Activated naive CD4-positive, alpha-beta T cell (primary cell): ENCODE measurements at places on chromosomes 3 and 15.

DNA sequence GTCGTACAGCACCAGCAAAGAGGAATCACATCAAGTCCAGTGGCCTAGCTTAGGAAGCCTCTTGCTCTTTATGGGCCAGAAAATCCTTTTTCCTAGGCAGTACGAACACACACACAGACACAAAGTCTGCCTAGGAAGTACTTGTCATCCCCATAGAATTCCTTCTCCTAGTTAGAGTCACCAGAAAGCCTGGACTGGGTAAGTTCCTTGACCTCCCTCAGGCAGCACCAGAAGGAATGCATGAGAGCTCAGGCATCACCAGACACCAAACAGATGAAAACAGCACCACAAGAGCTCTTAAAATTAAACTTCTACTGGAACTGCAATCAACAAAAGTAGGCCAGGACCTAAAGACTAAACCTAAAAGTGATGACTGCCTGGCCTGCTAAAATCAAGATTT is 192.9 kb upstream of the CCDC54 start:
- DNase-seq: no peak

GRCh38 chr15:98164986-98165385 is 204.5 kb downstream of the ARRDC4 start:
- DNase-seq: no peak

DNA sequence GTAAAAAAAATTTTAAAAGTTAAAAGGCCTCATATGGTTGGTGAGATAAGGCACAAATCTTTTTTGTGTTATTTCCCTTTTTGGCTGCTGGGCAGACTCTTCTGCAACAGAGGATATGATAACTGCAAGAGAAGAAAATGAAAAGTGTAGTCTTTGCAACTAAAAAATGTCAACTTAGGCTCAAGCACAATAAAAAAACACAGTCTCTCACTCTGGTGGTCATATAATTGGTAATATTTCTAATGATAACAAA is 15.4 kb downstream of the COMMD2 start:
- no peak for DNase-seq

DNA sequence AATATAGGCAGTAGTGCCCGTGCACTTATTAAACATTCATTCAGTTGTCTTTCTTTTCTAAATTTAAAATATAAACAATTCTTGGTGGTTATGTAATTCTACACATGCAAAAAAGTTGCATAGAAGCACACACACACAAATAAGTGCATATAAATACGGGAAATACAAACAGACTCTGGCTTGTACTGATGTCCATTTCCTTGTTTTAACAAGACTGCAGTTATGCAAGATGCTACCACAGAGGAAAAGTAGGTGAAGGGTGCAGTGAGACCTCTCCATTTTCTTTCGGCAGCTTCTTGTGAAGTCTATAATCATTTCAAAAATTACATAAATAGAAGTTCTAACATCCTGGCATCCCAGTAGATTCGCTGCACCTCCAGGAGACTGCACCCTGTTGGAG is 130.6 kb upstream of the BCL6 start:
- DNase-seq: no peak

GRCh38 chr3:148723631-148724030 is 25.9 kb downstream of the AGTR1 start:
- DNase-seq: no peak

- DNase-seq: no peak
These were observed 146.1 kb upstream of the UMPS start for GRCh38 chr3:124584245-124584551.

DNA sequence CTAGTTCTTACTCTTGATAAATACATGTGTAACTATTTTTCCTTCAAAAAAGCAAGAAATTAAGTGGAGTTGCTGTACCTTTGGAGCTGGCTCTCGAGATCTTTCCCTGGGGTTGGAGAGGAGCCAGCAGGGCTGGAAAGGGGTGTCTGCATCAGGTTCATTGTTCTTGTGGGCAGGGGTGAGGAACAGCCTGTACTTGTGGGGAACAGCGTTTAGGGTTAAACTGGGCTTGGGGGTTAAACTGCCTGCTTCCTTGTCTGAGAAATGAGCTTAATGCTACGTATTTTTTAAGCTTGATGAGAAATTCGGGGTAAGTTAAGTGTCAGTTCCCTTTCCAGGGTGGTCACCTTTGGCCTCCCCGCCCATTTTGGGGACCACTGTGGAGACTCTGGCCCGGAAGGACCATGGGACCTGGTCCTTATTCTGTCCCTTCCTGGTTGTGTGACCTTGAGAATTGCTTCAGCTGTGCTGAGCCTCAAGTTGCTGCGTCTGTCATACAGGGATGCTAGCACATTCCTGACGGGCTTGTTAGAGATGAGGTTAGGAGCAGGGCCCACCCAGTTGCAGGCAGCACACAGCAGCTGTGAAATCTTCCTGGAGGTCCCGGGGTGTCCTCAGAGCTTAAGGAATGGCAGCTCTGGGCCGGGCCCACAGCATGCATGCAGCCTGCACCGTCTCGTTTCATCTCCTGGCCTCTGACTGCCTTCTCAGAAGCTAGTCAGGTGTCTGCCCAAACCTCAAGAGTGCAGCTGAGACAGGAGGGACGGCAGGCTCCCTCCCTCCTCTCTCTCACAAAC is 11.6 kb downstream of the H1-8 start:
- no peak for DNase-seq

GRCh38 chr3:51471775-51472652 is 27.8 kb downstream of the DCAF1 start:
- DNase-seq: no peak

- DNase-seq: no peak
These were observed 239.9 kb downstream of the FAM43A start for GRCh38 chr3:194925614-194926013.

- no peak for DNase-seq
These were observed 41.4 kb upstream of the TSEN2 start for GRCh38 chr3:12442654-12443501.

DNA sequence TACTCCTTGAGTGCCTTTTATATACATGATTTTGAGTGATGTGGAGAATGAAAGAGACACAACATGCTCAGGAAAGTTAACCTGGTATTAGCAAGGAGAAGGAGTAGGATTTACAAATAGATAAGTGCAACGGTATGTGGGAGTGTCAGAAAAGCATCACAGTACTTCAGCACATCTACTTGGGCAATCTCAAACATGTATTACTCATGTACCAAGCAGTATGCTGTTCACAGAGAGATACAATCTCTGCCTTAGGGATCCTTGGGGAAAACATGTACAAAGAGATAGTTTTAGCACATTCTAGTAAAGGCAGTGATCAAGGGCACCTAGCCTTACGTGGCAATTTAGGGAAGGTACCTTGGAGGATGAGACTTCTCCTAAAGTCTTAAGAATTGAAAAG is 146.5 kb downstream of the FILIP1L start:
- no peak for DNase-seq

- DNase-seq: no peak
These were observed 6.4 kb downstream of the NSUN3 start for GRCh38 chr3:94069194-94069813.

- peak; percentile 22 for DNase-seq
These were observed at the start of gene VWA5B2 for GRCh38 chr3:184229394-184230080. VWA5B2 (plus strand) TSS chr3:184229585; CDS start chr3:184230529, 944 bp downstream.

DNA sequence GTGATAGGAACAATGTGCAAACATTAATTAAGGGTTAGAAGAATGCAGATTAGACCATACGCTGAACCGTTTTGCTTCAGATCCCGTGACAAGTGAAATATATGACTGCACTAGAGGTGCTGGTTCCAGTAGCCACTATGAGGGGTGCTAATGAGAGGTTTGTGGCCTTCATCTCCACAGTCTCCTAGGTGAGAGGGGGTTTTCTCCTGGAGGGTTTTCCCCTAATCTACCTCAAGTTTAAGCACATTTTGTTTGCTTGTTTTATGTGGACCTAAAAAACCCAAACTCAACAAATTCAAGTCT is 13.7 kb upstream of the SHF start:
- no peak for DNase-seq

DNA sequence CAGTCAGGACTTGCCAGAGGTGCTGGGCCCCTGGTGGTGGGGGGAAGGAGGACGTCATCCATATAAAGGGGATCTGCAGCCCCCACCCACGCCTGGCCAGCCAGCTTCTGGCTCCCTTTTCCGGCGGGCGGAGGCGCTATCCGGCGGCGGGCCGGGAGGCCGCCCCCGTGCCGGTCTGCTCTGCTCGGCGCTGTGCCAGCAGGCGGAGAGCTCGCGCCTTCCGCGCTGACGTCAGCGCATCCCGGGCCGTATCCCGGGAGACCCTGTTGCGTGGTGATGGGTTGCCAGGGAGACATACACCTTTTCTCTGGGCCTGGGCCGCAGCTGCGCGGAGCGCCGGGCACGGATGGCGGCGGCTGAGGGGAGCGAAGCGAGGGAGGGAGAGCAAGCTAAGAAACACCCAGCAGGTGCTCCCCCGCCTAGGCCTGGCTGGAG is 1.1 kb downstream of the FAM131A start:
- no peak for DNase-seq

DNA sequence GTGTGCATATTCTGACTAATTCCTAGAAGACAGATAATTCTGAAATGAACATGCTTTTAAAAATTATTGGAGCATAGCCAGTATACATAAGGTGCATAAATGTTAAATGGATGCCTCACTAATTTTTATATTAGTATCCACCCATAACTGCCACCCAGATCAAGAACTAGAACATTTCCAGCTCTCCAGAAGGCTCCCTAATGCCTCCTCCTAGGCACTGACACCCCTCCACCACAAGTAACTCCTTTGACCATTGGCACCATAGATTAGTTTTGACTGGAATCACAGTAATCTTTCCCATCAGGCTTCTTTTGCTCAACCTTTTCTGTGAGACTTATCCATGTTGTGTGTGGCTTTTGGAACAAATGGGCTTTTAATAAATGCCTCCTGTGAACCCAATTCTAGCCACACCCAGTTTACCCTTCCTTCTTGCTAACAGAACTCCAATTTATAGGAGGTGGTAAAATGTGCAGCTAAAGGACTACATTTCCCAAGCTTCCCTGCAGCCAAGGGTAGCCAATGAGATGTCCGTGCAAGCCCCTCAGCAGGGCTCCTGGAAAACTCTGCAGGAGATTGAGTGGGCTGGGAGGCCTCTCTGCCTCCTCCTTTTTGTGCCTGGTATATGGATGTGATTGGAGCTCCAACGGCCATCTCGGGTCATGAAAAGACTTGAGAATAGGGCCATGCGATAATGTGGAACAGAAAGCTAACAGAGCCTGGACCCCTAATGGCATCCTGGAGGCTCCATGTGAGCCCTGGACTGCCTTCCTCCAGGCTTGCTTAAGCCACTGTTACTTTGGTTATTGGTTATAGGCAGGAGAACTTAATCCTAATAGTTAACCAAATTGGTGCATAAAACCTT is 322.6 kb upstream of the TLE3 start:
- DNase-seq: no peak

- no peak for DNase-seq
These were observed 55.8 kb downstream of the TMED3 start for GRCh38 chr15:79366691-79367090.

DNA sequence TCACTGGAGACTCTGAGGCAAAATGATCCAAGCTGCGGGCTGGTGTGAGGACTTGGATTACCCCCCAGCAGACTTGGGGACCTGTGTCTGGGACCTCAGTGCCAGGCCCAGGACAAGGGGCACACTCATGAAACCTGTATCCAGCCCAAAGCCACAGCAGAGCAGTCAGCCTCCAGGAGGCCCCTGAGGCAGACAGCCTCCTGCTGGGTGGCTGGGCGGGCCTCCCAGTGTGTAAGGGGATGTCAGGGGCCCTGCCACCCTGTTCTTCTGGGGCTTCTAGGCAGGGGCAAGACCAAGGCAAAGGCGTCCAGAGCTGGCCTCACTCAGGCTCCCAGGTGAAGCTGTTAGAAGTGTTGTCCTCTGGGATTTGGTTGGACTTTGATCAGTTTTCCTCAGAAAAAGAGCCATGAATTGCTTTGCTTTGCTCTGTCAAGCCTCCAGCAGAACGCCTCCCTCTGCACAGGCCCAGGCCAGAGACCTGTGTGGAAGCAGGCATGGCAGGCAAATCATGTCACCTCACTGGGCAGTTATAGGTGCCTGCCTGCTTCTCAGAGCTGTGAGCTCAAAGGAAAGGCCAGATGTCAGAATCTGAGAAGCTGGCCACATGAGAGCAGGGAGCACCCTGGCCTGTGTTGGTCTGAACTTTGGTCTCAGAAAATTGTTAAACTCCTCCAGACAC is 77.4 kb downstream of the SMAD6 start:
- no peak for DNase-seq

GRCh38 chr3:12896063-12896985 is 55.0 kb upstream of the RPL32 start:
- no peak for DNase-seq
